ENCODE measurements at places on chromosomes 1 and 21. TPM values are rescaled to one million over a fixed set of nuclear protein-coding genes. Genes with fewer than 3 reads are reported as not detected.
A peak's percentile ranks its signal among the peaks of the same experiment; 100 is the strongest.

The PDPN gene
- not detected for total RNA-seq

The PRPF38B gene
- total RNA-seq = 52.2 TPM

DNA sequence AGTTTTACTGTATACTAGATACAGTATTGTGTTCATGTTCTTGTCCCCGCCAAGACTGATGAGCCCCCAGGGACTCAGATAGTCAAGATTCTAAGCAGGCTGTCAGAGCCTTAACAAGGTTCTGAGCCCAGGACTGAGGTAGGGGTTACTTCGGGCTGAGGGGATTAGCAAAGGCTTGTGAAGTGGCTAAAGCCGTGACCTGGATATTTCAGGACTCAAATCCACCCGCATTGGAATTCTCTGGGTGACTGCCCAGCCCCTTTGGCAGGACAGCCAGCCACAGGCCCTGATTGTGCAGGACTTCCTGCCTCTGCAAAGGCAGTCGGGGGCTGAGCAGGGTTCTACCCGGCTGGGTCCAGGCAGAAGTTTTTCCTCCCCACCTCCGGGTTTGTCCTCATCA, at the start of gene PLA2G5:
Gene PLA2G5, plus strand, starts transcription at position 321 of the 400 bp plus-strand sequence. CDS start 14,637 bp downstream, outside the sequence.
- DNase-seq = no peak

The ALPL gene
- not detected for total RNA-seq

DNA sequence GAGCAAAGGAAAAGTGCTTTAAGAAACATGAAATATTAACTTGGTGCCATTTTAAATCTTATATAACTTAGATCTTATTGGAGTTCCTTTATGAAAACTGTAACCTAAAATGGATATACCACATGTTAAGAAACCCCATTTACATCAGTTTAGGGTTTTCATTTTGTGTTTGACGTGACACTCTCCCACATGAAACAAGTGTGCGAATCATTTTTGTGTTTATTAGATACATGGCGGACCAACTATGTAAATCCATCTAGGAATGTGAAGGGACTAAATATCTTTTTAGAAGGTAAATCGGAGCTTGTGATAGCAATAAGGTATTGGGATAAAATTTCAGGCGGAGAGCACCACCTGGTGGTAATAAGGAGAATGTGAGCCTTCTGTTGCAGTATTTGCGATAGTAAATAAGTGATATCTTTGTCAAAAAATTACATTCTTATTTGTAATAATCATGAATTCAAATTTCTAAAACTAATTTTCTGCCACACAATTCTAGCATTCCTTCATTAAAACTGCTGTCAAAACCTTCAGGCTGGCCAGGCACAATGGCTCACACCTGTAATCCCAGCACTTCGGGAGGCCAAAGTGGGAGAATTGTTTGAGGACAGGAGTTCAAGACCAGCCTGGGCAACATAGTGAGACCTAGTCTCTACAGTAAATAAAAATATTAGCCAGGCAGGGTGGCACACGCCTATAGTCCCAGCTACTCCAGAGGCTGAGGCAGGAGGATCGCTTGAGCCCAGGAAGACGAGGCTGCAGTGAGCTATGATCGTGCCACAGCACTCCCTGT, 31.3 kb downstream of the SMAP2 start:
- DNase-seq = peak; percentile 62

DNA sequence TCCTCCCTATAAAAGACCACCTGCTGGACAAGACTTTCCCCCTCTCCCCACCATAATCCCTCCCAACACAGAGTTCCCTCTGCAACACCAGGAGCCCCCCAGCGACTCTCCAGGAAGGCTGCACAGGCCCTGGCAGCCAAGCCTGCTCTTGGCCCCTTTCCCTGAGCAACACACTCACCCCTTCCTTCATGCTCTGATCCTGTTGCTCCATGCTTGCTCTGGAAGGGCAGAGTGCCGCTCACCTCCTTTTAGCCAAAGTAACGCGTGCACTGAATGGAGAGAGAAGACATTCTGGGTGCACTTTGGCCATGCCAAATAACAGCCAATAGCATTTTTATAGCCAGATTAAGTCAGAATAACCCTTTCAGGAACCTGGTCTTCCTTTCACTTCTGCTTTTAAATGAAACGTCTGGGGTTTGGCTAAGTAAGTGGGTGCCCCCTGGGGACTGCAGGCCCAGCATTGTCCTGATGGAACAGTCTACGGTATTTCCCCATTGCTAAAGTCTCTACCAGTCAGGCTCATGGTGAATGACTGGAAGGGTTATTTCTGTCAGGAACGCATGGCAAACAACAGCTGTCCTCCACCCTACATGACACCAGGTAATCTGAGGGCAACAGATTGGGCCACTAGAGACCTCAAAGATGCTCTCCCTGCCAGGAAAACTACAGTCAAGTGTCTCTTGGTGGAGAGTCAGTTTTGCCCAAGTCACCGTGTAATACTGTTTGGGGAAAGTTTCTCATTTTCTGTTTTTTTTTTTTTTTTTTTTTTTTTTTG, at the start of gene SLC2A5:
Gene SLC2A5, minus strand, starts transcription at position 310 of the 775 bp plus-strand sequence. Its CDS starts 99 bp downstream, at position 211.
- DNase-seq = no peak

DNA sequence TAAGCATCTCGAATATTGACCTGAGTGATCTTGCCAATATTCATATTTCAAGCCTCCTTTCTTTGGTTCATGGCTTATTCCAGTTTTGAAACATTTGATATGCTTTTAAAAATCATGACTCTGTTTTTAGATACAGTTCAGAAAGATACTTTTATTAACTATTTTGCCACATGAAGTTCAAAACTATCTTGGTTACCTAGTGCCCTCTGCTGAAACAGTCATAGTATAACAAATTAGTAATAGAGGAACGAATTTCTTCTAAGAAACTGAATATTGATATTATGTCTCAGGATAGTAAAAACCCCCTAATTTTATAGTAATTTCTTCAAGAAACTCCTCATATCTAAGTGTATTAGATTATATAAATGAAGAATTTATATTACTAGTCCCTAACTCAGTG, 52.6 kb upstream of the RC3H1 start:
- no peak for DNase-seq

DNA sequence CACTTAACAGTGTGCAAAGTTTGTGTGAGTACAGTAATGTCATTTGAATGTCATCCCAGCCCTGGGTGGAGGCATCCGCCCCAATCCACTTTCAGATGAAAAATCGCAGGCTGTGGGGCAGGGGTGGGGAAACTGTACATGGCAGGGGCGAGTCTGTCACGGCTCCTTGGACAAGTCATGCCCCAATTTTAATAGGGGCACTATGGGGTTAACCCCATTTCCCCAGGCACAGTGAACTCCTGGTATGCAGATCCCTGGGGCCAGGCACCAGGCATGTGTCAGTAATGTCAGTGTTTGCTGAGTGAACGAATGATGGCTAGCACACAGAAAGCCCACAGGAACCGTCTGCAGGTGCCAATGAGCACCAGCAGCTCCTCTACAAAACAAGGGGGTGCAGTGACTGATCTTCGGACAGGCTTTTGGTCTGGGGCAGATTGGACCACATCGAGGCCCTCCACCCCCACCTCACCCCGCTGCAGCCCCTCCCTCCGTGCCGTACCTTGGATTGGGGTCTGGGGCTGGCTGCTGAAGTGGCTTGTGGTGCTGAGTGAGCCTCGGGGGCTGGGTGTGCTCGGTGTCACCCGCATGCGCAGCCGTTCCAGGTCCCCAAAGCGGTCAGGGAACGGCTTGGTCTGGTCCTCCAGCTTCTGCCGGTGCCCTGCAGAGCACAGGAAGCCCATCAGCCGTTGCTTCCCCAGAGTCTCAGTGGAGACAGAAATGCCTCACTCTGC, 23.2 kb downstream of the RUNX3 start:
- DNase-seq = peak; percentile 2

The ECM1 gene
- total RNA-seq = 0.69 TPM

DNA sequence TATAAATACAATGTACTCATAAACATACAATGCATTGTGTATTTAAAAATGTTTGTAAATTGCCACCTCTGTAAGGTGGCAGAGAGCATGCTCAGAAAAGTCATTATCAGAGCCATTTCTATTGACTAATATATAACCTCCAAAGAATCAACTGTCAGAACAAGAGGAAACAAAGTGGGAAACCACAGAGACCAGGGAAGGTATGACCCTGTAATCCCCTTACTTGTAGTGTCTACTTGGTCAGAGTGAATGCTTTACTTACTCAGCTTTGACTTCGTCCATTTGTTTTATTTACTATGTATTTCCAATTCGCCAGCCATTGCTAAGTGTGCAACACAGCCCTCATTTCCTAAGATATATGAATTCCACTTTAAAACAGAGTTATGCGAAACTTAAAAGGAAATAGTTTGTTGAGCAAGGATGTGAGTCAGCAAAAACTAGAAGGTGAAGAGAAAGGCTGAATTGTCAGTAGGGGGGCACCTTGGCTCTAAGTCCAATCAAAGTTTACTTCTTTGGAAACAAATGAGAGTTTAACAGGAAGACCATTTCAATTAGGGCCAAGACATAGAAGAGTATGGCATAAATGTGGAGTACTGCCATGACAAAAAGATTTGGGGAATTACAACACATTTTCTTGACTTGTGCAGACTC, 671.7 kb upstream of the PTBP2 start:
- no peak for DNase-seq

GRCh38 chr1:78606274-78606673, 14.0 kb upstream of the IFI44L start:
- no peak for DNase-seq

DNA sequence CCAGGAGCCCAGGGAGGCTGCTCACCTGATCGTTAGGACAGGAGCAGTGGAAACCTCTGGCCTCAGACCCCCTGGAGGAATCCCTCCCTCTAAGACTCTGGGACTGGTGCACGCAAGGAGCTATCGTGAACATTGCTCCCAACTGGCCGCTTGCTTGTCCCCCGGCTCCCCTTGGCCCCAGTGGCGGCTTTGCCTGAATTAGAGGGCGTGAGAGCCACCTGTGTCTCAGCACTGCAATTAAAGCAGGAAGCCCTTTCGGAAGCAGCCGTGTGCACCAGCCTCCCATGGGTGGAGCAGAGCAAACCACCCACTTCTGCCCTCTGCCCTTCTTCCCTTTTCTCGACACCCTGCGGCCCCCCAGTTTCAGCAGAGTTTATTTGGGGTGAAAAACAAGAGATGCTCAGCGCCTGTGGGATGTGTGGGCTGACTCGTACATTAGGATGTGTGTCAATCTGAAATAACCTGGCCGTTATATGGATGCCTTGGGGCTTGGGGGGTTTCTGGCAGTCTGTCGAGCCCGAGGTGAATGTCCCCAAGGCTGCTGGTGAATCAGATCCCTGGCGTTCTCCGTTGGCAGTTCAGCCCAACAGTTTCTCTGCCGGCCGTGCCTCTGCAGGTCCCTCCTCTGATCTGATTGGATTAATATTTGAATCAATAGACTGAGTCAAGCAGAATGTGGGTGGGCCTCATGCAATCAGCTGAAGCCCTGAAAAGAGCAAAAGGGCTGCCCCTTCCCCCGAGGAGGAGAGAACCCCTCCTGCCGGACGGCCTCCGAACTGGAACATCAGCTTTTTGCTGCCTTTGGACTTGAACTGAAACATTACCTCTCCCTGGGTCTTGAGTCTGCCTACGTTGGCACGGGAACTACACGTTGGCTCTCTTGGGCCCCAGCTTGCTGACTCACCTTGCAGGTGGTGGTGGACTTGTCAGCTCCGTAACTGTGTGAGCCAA, 7.3 kb upstream of the UMODL1 start:
- peak; percentile 82 for DNase-seq

DNA sequence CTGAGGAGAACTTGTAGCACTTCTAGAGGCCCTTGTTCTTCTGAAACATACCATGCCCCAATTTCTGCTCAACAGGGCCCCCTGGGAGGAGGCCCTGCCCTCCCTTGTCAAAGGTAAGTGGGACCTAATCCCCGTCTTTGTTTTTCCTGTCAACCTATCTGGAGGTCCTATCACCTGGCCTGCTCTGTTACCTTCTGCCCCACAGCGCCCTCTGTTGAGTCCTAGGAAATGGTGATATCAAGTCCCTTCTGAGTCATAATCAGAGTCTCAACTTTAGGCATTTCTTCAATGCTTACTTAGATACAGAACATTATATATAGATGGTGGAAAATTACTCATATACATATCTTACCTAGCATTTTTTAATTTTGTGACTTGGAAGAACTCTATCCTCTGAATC, 28.2 kb upstream of the FCRL4 start:
- peak; percentile 51 for DNase-seq

DNA sequence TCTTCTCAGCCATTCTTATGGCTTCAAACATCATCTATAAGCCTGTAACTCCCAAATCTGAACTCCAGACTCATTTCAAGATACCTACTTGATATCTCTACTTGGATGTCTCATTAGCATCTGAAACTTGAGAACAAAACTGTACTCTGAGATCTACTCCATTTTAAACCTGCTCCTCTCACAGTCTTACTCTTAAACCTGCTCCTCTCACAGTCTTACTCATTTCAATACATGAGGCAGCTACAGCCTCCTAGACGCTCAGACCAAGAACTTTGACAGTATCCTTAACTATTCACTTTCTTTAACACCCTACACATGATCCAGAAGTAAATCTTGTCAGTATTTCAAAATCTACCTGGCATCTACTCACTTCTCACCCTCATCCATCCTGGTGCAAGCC, 54.3 kb downstream of the NBPF6 start:
- DNase-seq = no peak

- DNase-seq = no peak
Observed at GRCh38 chr1:43009274-43009673, 50.6 kb upstream of the SLC2A1 start.

GRCh38 chr1:28290851-28291250, 31.5 kb downstream of the SESN2 start:
- DNase-seq = no peak

The GJA9 gene
- total RNA-seq = not detected
